ENCODE measurements at places on chromosomes 12 and 14.

- DNase-seq = no peak
These were observed 7.7 kb upstream of the IQSEC3 start for GRCh38 chr12:58832-59231.

GRCh38 chr12:51517316-51517715 is 73.7 kb upstream of the SCN8A start:
- no peak for DNase-seq

DNA sequence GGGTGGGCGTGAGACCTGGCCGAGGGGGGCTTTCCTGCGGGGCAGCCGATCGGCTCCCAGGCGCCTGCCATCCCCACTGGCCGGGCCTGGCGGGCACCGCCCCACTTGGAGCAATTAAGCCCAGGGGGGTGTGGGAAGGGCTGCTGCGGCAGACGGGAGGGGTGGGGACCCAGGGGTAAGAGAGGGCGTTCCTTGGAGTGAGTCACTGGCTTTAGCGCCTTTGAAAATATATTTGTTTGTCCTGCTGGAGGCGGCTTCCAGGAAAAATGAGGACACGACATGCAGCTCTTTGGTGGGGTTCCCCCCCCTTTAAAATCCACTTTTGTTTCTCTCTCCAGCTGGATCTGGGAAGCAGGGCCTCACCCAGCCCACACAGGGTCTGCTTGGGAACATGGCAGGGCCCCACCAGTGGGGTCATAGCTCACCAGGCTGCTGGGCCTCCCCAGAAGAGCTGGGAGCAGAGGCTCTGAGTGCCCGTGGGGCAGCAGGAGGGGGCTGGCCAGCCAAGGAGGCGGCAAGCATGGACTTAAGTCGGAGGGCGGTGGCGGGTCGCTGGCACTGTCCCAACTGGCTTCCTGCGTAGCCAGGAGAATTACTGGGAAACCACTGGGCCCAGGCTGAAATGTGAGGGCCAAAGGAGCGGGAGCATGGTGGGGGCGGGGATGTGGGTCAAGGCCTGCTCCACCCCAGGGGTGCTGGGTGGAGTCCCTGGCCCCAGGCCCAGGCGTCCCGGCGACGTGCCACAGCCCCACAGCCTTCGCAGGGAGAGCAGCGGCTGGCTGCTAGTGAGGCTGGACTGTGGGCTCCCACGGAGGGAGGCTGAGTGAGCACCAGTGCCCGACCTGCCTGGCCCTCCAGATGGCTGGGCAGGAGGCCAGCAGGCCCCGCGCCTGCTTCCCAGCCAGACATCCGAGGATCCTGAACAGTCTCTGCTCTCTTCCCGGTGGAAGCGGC is 128.0 kb downstream of the RFLNA start:
- no peak for DNase-seq

DNA sequence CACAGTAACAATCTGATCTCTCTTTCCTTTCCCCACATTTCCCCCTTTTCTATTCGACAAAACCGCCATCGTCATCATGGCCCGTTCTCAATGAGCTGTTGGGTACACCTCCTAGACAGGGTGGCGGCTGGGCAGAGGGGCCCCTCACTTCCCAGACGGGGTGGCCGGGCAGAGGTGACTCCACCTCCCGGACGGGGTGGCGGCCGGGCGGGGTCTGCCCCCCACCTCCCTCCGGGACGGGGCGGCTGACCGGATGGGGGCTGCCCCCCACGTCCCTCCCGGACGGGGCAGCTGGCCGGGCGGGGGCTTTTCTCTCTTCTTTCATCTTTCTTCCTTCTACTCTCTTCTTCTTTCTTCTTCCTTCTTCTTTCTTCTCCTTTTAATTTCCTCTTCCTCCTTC is 1.3 kb upstream of the NUBPL start:
- no peak for DNase-seq

DNA sequence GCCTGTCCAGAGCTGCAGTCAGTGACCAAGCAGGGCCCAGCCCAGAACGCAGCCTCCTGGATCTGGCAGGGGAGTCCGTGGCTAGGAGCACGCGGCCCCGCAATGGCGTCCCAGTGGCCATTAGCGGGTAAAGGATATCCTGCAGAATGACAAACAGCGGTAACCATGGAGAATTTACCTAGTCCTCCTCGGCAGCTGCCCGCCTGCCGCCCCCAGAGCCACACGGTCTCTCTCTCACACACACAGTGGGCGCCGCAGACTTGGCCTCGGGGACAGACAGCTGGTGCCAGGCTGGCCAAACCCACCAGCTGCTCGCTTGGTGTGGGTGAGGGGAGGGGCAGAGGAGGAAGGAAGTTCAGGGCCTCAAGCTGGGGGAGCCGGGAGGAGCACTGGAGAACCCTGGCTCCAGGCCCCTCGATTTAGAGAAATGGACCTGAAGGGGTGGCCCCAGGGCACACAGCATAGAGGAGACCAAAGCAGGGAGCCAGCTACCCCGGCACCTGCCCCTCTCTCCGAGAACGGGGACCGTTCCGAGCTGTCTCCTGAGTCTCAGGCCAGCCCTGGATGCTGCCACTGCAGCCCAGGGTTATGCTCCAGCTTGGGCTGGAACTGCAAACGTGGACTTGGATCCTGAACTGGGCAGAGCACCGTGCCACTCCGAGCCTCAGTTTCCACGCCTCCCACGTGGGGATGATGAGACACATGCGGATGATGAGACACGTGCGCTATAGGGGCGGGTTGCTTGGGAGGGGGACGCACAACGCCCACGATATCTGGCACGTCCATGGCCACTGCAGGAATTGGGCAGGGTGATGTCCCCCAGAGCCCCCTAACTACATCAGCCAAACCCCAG is 3.4 kb downstream of the CDK2AP1 start:
- no peak for DNase-seq

DNA sequence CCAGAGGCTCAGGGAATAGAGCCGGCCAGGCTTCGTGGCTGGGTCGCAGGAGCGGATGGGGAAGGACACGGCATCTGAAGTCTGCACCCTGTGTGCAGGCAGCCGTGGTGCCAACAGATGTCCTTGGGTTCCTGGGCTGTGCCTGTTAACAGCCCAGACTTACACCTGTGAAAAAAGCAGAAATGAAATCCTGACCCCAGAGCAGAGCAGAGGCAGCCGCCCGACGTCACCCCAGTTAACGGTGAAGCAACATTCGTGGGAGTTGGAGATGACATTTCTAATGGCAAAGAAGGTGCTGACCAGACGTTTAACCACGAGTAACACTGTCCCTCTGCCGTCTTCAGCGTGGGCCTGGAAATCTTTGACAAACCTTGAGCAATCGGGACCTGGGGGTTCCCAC is 200.3 kb upstream of the DIO3 start:
- no peak for DNase-seq

DNA sequence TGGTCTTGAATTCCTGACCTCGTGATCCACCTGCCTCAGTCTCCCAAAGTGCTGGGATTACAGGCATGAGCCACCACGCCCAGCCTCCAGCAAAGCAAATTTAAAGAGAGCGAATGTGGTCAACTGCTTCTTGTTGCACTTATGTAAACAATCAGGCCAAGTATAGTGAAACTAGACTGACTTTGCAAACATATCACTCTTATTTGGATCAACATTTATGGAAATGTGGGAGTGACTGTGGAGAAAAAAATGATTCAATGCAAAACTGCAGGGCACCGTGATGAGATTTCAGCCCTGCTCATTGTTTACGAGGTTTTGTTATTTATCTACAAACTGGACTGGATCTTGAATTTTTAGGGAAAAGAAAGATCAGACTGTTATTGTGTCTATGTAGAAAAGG is 28.1 kb downstream of the TMEM121 start:
- DNase-seq = no peak

- DNase-seq = no peak
These were observed 13.3 kb downstream of the RAP1B start for GRCh38 chr12:68623984-68624383.

GRCh38 chr12:89544681-89545184 is 18.9 kb upstream of the POC1B start:
- DNase-seq = no peak

- DNase-seq = no peak
These were observed 183.3 kb upstream of the SEL1L start for GRCh38 chr14:81716953-81717352.

DNA sequence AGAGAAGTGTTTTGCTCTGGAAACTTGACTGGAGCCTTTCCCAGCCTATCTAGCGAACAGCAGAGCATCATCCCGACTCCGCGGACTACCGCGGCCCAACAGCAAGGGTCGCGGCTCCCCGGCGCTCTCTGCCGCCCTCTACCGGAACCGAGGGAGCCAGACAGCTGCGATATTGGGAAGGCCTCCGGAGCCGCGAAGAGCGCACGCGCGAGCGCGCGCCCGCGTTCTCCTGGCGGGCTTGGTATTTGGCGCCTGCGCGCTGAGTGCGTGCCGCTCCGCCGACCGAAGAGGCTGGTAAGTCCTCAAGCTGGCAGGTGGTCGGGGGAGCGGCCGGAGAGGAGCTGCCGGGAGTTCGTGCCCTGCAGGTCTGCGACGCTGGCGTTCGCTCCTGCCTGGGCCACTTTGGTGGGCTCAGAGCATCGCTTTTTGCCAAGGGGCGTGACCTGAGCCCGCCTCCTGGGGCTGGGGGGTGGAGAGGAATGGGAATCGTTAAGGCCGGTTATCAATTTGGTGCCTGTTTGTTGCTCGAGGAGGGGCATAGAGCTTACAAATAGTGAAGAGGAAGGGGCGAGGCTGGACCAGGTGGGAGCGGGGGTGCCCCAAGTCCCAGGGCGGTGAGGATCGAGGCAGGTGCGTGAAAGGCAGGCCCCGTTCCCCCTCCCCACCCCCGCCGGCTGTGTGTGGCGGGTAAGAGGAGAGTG is at the start of gene TMEM106C:
Gene TMEM106C, plus strand, starts transcription at position 257 of the 701 bp plus-strand sequence. CDS start 641 bp downstream, outside the sequence.
- peak; percentile 88 for DNase-seq

- DNase-seq = no peak
These were observed 283.8 kb downstream of the MED13L start for GRCh38 chr12:115993737-115994136.

- DNase-seq = no peak
These were observed 21.7 kb upstream of the KCNA5 start for GRCh38 chr12:5022025-5022424.

GRCh38 chr12:57239587-57240065 is 10.1 kb downstream of the SHMT2 start:
- no peak for DNase-seq

DNA sequence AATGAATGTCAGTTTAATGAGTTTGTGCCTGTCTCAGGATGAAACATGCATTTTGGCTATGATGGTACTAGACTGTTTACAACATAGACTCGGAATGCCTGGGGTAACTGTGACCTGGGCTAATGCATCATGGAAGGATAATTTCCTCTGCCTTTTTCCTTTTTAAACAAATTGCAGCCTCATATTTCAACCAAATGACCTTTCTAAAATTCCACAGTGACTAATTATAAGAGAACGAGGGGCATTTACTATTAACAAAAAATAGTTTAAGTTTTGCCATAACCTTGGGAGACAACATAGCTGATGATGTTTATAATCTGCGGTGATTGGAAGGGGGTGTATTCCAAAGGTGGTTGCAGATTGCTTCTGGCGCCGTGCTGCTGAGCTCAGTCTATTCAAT is 1140.5 kb downstream of the GALC start:
- DNase-seq = no peak

DNA sequence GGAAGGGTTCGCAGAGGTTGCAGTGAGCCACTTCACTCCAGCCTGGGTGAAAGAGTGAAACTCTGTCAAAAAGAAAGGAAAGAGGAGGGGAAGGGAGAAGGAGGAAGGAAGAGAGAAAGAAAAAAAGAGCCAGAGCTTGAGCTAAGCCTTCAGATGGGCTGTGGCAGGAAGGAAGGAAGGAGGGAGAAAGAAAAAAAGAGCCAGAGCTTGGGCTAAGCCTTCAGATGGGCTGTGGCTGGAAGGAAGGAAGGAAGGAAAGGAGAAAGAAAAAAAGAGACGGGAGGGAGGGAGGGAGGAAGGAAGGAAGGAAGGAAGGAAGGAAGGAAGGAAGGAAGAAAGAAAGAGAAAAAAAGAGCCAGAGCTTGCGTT is 13.6 kb upstream of the ANKRD9 start:
- DNase-seq = no peak

GRCh38 chr14:75877292-75877691 is 104.5 kb downstream of the TGFB3 start:
- DNase-seq = no peak

DNA sequence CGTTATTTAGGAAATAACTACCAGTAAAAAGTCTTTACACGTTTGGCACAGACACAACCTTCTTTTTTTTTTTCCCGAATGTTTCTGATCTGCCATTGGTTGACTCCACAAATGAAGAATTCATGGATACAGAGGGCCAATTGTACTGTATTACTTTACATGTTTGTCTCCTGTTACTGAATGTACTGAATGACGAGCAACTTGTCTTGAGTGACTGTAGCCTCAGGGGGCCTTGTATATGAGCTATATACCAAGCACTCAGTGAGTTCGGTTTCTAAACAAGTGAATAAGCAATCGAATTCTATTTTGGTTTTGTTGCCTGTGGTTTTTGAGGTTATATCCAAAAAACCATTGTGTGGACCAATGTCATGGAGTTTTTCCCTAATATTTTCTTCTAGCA is 480.0 kb upstream of the SYT1 start:
- no peak for DNase-seq

GRCh38 chr14:38727731-38728130 is 375.3 kb downstream of the SEC23A start:
- no peak for DNase-seq

DNA sequence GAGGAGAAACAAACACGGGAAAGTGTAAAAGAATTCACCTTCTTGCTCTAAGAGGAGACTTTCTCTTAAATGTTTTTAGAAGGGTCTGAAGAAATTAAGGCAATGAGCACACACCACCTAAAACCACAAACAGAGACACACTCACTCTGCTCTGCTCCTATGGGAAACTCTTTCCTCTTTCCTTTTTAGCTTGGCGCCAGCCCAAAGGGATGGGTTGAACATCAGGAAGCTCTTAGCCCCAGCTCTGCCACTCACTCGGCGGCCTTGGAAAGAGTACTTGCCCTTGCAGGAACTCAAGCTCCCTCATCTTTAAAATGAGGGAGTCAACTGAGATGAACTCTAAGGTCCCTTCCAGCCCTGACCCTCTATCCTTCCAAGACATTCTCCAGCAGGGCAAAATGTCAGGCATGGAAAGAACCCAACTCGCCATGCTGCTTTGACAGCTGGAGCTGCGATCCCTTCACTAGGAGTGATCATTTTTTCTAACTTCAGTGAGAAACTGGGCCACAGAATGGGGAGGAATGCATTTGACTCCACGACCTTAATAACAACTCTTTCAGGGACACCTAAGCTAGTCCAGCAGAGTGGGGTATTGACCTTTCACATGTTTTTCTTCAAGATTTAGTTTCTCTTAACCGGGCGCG is 980 bp upstream of the RNASE8 start:
- no peak for DNase-seq

- no peak for DNase-seq
These were observed 314.3 kb upstream of the OR4E1 start for GRCh38 chr14:21987937-21988336.

DNA sequence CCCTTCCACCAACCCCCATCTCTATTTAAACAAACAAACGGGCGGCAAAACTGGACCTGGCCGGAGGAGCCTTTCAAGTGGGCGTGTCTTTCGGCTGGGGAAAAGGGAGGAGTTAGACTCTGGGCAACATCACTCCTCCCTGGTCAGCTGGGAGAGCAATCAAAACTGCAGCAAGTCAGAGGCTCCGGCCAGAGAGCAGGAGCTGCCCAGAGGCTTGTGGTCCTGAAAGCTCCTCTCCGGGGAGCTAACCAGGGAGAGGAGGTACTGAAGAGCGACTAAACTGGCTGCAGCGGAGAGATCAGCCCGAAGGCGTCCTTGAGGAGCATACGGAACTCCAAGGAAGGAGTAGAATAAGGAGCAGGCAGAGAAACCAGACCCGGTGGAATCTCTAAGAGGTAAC is at the start of gene NEUROD4:
Gene NEUROD4, plus strand, starts transcription at position 191 of the 400 bp plus-strand sequence. CDS start 6,466 bp downstream, outside the sequence.
- DNase-seq = no peak

- no peak for DNase-seq
These were observed 17.1 kb downstream of the NUBPL start for GRCh38 chr14:31578266-31578665.

GRCh38 chr12:13101821-13102375 is 1.6 kb downstream of the GSG1 start:
- DNase-seq = peak; percentile 14
